ENCODE measurements at places on chromosomes 1 and 21. TPM values are rescaled to one million over a fixed set of nuclear protein-coding genes. Genes with fewer than 3 reads are reported as not detected.

GRCh38 chr1:8004113-8004802, 21.9 kb downstream of the ERRFI1 start:
- no peak for DNase-seq

GRCh38 chr1:44284184-44284583, 70.9 kb downstream of the ERI3 start:
- DNase-seq, result no peak

DNA sequence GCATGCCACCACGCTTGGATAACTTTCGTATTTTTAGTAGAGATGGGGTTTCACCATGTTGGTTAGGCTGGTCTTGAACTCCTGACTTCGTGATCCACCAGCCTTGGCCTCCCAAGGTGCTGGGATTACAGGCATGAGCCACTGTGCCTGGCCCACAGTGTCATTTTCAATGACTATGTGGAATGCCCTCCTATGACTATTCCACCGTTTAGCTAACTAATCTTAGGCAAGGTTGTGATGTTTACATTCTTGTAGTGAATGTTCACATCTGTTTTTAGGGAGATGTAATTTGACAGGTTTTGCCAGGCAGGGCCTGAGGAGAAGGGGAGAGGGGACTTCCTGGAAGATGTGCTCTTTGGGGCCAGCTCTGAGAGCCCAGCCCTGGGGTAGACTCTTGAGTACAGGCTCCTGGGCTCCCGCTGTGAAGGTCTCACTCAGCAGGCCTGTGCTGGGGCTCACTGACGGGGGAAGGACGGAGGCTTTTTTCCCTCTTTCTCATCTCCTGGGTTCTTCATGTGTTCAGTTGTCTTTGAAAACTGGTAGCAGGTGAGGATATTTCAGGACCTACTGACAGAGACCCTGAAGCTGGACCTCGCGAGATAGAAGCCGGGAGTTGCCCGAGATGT, 13.2 kb downstream of the COQ8A start:
- DNase-seq, result no peak

DNA sequence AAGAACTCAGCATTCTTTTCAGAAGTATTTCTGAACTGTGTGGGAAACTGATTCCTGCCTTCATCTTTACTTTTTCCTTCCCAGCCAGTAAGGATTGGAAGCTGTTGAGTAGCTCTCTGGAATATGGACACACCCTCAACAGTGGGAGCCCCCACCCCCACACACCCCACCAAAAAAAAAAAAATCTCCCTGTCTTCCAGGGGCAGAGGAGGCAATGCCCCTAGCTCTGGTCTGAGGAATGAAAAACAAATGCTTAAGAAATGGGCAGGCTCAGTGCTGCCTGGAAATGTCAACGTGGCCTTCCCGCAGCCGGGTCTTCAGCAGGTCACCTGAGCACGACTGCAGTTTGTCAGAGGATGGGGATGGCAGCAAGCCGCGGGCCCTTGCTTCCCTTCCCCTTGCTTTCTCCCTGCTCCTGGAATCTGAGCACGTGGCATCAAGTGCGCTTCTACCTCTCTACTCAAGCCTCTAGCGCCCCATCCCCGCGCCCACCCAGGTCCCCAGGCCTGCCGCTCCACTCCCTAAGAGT, 479 bp downstream of the RGS16 start:
- DNase-seq, result peak; percentile 58

IGSF21 gene
- total RNA-seq, result not detected
